ENCODE measurements at places on chromosomes 5 and 9. TPM values are rescaled to one million over a fixed set of nuclear protein-coding genes. Genes with fewer than 3 reads are reported as not detected.

DNA sequence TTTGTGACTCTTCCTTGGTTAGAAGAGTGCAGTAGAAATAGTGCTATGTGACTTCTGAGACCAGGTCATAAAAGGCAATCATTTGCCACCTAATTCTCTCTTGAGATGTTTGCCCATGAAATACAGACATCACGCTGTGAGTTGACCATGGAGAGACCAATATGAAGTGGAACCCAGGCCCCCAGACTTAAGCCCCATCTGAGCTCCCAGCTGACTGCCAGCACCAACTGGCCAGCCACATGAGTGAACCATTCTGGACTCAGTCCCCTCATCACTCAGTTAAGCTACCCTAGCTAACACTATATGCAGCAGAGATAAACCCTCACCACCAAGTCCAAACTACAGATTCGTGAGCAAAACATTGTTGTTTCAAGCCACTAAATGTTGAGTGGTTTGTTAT lies 60.7 kb upstream of the NIPBL start:
- DNase-seq = no peak

DNA sequence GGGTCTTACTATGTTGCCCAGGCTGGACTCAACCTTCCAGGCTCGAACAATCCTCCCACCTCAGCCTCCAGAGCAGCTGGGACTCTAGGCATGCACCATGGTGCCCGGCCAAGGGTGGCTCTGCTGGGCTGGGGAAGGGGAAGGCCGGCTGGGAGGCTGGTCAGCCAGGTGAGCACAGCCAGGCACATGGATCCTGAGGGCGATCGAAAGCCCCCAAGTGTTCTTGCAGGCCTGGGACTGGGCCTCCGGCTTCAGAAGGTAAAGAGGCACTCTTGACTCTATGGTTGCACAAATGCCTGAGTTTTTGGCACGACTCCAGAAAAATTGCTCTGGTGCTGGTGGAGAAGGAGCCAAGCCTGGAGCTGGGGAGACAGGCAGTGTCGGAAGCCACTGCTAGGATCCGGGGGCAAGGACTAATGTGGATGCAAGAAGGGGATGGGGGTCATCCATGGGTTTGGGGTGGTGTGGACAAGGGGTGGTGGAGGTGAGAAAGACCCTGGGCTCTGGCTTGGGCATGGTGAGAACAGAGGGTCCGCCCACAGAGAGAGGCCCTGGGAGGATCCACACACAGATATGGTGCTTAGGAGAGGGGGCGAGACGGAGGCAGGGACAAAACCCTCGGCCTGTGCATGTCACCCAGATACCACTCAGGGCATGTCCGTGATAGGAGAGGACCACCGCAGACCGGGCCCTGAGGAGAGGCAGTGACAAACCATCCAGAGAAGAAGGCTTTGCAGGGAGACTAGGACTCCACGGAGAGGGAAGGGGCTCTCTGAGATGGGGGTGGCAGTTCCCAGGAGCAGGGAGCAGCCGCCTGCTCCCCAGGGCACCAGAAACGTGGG lies 51.1 kb upstream of the COL5A1 start:
- DNase-seq = no peak

DNA sequence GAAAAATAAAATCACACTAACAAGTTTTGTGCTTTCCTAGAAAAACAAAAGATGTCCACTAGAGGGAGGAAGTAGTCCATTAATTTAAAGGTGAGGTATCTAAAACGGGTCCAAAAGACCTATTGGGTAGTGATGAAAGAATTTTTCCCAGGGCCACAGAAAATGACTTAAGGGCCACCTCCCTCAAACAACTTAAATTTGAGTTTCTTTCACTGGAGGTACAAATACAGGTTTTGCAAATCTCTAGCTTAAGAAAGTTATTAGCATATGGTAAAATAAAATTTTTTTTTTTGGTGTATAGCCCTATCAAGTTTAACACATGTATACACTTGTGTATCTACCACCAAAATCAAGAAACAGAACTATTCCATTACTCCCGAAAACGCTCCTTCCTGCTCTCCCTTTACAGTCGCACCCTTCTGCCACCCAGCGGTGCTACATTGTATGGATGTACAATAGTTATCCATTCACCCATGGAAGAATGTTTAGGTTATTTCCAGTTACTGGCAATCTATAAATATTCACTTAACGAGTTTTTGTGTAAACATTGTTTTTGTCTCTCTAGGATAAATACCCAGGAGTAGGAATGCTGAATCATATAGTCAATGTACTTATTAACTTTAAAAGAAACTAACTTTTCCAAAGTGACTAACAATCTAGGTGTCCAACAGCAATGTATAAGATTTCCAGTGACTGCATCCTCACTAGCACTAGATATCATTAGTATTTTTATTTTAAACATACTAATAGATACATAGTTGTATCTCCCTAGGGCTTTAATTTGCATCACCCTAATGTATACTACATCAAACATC lies 21.9 kb downstream of the DEPDC1B start:
- peak; percentile 79 for DNase-seq

DNA sequence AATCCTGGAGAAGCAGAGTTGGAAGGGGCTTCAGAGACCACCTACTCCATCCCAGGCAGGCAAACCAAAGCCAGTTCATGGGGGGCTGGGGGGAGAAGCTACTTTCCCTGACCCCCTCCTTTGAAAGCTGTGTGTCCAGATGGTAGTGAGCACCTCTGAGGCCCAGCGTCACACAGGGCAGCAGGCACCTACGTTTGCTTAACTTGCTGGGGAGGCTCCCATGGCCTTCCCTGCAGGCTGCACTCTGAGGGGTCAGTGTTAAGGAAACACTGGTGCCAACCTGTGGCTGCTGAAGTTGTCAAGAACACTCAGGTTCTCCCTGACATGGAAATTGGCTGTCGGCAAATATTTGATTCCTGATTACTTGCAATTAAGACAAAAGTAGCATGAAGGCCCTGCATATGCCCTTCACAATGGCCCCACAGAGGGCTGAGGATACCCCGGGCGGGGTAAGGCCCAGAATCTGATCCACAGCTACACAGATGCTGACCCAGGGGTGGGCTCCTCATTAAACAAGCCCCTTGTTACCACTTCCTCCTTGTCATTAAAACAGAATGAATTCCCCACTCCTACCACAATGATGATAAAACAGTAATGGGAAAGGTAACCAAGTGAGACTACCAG lies 208.5 kb downstream of the FSTL4 start:
- DNase-seq = no peak

- DNase-seq = no peak
Observed at GRCh38 chr5:53381-54174, 38.4 kb upstream of the PLEKHG4B start.

GRCh38 chr9:69549310-69550202 lies 122.6 kb downstream of the APBA1 start:
- peak; percentile 56 for DNase-seq

- peak; percentile 38 for DNase-seq
Observed at GRCh38 chr9:4225291-4226028, 74.4 kb downstream of the GLIS3 start.

NPR2 gene
- total RNA-seq = 6.3 TPM
